Mammary microvascular endothelial cell (primary cell): ENCODE measurements at places on chromosomes 16 and 17. TPM values are rescaled to one million over a fixed set of nuclear protein-coding genes. Genes with fewer than 3 reads are reported as not detected.

The HAS3 gene
- 0.15 and 1.1 TPM in 2 replicates for total RNA-seq

The RND2 gene
- total RNA-seq = under 0.01 and 0.20 TPM in 2 replicates

The ZG16 gene
- total RNA-seq = not detected in 2 replicates

The MYH13 gene
- not detected in 2 replicates for total RNA-seq

The SLC12A3 gene
- 0.20 TPM in 1 of 2 replicates, not detected in the other for total RNA-seq

The RHOT2 gene
- total RNA-seq = 39.1 and 50.4 TPM in 2 replicates

The SDR42E2 gene
- not detected in 2 replicates for total RNA-seq

The CES5A gene
- total RNA-seq = not detected in 2 replicates

The KRT12 gene
- total RNA-seq = not detected in 2 replicates

The KRTAP1-5 gene
- total RNA-seq = not detected in 2 replicates

The BIRC5 gene
- total RNA-seq = 68.9 and 105 TPM in 2 replicates

The ARHGAP23 gene
- 127 and 150 TPM in 2 replicates for total RNA-seq

The KIF2B gene
- total RNA-seq = not detected in 2 replicates

The C16orf87 gene
- total RNA-seq = 5.1 and 8.2 TPM in 2 replicates

The GP1BA gene
- total RNA-seq = 0.05 TPM in 1 of 2 replicates, not detected in the other

The BLTP2 gene
- 108 and 135 TPM in 2 replicates for total RNA-seq

The GFER gene
- 15.4 and 15.9 TPM in 2 replicates for total RNA-seq

The ZNF469 gene
- 0.87 and 1.1 TPM in 2 replicates for total RNA-seq

The DNASE1L2 gene
- not detected in 2 replicates for total RNA-seq

The DHRS7C gene
- total RNA-seq = not detected in 2 replicates

The RNF222 gene
- total RNA-seq = not detected in 2 replicates

The RPL26 gene
- 3,525 and 3,955 TPM in 2 replicates for total RNA-seq

The GAS7 gene
- 0.60 and 0.89 TPM in 2 replicates for total RNA-seq

The PRM2 gene
- total RNA-seq = not detected in 2 replicates

The FDXR gene
- total RNA-seq = 74.3 and 79.2 TPM in 2 replicates

The PRSS53 gene
- 1.2 and 1.5 TPM in 2 replicates for total RNA-seq

The BCL6B gene
- total RNA-seq = 32.2 and 37.0 TPM in 2 replicates

The ZNF688 gene
- 10.2 and 12.1 TPM in 2 replicates for total RNA-seq

The CNTNAP4 gene
- not detected in 2 replicates for total RNA-seq

The BMERB1 gene
- 11.8 and 14.9 TPM in 2 replicates for total RNA-seq

The ABCA8 gene
- not detected in 2 replicates for total RNA-seq

The TAC4 gene
- not detected in 2 replicates for total RNA-seq

The FBXW10 gene
- total RNA-seq = 0.07 TPM in 1 of 2 replicates, not detected in the other

The KRTAP3-2 gene
- total RNA-seq = not detected in 2 replicates
